ENCODE measurements at places on chromosomes 4 and X. TPM values are rescaled to one million over a fixed set of nuclear protein-coding genes. Genes with fewer than 3 reads are reported as not detected.

- DNase-seq: peak; percentile 40
Measured at GRCh38 chr4:101419336-101420135, 72.2 kb upstream of the PPP3CA start.

The SYNPO2 gene
- 0.18 TPM for total RNA-seq

The MAGEA12 gene
- total RNA-seq: not detected

GRCh38 chr4:42703813-42704212 lies 46.9 kb upstream of the ATP8A1 start:
- no peak for DNase-seq

GRCh38 chrX:127177966-127178365 lies 358.4 kb downstream of the PRR32 start:
- no peak for DNase-seq

DNA sequence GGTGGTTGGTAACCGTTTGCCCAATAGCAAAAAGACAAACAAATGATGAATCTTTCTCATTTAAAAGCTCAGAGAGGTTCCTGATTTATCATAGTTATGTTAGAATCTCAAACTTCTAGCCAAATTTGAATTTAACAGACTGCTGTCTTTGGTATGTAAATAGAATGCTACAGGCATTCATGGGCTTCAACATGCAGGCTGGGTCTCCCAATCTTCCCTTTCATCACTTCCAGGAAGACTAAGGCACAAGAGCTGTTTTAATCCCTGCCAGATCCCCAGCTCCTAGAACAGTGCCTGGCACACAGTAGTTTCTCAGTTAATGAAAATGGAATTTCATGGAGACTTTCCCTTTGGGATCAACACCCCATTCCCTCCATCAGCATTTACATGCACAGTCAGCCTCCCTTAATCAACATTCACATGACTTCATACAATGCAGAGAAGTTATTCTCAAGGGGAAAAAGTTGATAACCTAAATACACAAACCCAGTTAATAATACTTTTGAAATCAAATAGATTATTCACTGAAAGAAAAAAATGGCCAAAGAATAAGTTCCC lies 107.6 kb upstream of the C1QTNF7 start:
- no peak for DNase-seq

- DNase-seq: no peak
Measured at GRCh38 chrX:97309487-97310116, 425.9 kb downstream of the RPA4 start.
